ENCODE measurements at places on chromosomes 7 and 10.
A peak's percentile ranks its signal among the peaks of the same experiment; 100 is the strongest.

GRCh38 chr7:142407939-142408570 is 150.2 kb upstream of the PRSS58 start:
- DNase-seq = no peak

GRCh38 chr7:16067711-16068110 is 353.6 kb downstream of the CRPPA start:
- no peak for DNase-seq

- DNase-seq = no peak
Observed at GRCh38 chr10:75506930-75507329, 75.5 kb downstream of the LRMDA start.

GRCh38 chr7:3094701-3095445 is 51.2 kb upstream of the CARD11 start:
- no peak for DNase-seq

GRCh38 chr10:116233230-116233629 is 39.8 kb downstream of the GFRA1 start:
- DNase-seq = no peak

GRCh38 chr7:149831741-149832219 is 6.4 kb upstream of the ZNF862 start:
- no peak for DNase-seq

DNA sequence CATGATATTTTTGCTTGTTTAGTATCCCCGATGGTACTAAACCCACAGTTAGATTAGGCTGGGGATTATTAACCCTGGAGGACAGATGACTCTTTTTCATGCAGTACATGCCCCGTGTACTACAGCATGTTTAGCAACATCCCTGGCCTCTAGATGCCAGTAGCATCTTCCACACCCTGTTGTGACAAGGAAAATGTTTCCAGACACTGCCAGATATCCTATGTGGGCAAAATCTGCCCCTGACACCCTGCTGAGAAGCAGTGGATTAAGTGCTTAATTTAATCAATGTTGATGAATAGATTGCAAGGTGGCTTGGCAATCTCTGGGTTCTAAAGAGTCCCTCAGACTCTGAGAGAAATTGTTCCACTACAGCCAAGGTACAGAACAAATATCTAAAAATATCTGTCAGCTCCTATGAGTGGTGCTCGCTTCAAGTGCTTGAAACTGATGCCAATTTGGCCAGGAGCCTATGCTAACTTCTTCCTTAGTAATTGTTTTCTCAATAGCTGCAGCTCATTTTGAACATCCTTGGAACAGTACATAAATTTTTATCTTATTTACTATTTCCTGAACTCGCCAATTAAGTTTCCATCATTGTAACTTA is 247.0 kb downstream of the SORCS1 start:
- no peak for DNase-seq

- peak; percentile 65 for DNase-seq
Observed at GRCh38 chr7:78019447-78020135, 221.0 kb downstream of the PHTF2 start.

DNA sequence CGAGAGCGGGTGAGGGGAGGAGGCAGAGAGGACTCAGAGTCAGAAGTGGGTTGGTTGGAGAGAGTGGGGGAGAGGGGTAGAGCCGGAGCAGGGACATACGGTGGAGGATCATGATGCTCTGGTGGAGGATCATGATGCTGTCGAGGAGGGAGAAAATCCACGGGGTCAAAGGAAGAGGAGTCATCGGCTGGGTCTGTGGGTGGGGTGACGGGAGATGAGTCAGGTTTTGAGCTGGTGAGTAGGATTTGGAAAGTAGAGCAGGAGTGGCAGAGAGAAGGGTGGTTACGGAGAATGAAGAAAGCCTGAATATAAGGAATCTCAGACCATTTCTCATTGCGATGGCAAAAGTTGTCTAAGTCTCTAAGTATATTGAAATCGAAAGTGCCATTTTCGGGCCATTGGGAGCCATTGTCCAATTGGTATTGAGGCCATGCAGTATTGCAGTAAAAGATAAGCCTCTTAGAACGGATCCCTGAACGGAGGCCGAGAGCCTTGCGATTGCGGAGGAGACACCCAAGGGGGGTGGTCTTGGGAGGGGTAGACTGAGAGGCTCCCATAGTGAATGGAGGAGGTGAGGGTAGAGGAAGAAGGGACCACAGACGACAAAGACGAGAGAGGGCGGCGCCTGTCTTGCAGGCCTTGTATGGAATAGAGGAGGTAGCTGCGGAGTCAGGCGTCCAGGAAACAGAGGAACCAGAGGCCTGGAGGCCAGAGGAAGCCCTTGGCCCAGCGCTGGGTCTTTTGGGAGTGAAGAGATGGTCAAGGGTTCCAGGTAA is 23.8 kb downstream of the SCIN start:
- no peak for DNase-seq

GRCh38 chr7:56115852-56116538 is at the start of gene NUPR2:
TSS of gene NUPR2 (minus strand) at chr7:56116417. CDS start at chr7:56116314, 103 bp downstream.
- no peak for DNase-seq

DNA sequence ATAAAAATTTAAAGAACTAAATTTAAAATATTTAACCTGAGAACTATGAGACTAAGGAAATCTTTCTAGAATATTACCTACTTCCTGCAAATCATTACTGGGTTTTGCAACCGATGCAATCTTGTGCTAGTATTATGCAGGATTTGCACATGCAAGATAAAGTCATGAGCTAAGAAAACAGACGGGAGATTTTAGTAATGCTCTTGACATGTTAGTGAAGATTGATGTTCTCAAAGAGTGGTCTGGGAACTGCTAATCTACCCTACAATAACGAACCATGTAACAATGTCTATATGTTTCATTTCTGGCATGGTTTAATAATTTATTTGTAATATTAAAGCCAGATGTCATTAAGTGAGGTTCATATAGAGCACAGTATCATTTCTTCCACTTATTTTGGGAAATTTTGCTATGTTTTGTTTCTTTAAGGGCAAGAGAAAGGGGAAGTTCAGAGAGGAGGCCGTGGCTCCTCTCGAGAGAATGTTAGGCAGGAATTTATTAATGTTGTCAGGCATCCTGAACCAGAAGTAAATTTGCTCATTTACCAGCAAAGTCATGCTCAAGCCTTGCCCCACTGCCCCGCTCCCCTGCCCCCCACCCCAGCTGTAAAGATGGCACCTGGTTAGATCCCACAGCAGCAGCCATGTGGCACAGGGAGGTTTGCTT is 22.8 kb downstream of the LRRC17 start:
- no peak for DNase-seq

DNA sequence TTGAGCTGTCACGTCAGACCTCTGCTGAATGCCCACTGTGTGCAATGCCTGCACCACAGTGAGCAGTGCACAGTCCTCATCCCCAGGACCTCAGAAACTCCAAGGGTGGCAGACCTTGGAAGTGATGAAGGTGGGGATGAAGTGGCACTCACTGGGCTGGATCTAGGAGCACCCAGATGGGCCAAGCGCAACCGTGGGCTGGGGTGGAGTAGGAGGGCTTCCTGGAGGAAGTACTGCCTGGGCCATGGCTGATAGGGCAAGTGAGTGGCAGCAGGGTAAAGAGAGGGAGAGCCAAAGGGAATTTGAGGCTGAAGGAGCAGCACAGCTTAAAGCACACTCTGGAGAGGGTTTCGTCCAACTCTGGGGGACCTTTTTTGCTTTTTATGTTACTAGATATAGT is 52.3 kb downstream of the RBM20 start:
- no peak for DNase-seq

DNA sequence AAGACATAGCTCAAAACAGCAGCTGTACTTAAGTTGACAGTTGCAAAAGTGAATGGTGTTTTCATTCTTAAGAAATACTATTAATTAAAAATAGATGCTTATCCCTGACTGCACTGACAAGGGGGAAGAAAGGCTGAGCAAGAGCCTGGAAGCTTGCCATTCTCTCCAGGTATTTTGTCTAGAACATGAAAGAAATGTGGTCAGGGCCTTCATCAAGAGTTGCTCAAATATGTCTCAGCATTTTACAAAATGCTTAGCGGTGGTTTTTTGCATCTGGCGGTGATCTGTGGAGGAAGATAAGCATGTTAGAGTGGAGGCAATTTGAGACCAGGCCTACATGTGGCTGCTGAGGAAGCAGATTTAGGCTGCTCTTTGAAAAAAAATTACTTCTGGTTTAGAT is 46.4 kb upstream of the CC2D2B start:
- no peak for DNase-seq

DNA sequence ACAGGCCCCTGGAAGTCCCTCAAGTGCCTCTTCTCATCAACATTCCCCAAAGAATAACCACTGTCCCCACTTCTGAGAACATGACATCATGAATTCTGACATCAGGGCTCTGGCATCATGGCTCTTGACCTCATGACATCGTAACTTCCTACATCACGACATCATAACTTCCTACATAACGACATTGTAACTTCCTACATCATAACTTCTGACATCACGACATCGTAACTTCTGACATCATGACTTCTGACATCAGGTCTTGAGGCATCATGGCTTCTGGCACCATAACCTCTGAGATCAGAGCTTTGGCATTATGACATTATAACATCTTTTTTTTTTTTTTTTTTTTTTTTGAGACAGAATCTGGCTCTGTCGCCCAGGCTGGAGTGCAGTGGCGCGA is 66.7 kb upstream of the FAM20C start:
- DNase-seq = no peak

DNA sequence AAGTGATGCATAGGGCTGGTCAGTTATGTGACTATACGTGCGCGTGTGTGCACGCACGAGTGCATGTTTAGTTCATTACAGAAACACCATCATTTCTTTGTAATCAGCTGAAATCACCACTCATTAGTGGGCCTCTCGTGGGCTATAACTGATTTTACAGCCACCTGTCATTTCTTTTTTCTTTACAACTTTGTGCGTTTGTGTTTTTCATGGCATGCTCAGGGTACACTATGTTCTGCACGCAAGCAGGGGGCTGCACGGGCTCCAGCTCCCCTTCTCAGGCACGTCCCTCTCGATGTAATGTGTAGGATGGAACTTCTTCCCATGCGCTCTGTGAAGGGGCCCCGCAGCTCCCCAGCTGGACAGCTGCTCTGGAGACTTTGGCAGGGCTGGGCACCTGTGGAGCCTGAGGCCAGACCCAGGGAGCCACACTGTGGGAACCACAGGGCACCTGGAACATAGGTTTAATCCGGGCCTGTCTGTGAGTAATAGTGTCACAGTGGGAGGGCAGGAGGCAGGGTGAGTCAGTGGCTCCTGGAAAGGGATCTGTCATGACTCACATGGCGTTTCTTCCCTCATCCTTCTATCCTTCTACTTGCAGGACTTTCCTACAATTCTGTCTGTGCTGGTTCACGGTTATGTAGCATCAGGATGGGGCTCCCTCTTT is 4.9 kb downstream of the GCK start:
- DNase-seq = no peak

- DNase-seq = no peak
Observed at GRCh38 chr10:77492368-77492994, 145.1 kb downstream of the KCNMA1 start.

GRCh38 chr7:87148332-87148955 is 3.8 kb upstream of the DMTF1 start:
- DNase-seq = no peak

GRCh38 chr10:31762316-31762715 is 166.3 kb downstream of the ARHGAP12 start:
- no peak for DNase-seq

DNA sequence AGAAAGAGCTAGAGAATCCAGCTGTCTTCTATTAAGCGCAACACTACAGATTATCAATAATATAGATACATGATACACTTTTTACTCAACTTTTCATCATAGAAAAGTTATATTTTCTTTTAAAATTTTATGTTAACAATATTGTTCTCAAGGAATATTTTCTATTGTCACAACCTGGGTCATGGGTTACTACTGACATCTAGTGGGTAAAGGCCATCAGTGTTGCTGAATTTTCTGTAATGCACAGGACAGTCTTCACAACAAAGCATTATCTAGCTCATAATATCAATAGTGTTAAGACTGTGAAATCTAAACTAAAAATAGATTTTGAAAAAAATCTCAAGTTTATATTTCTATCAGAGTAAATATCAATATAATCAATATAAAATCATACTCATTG is 209.8 kb downstream of the ZNF33B start:
- DNase-seq = no peak

DNA sequence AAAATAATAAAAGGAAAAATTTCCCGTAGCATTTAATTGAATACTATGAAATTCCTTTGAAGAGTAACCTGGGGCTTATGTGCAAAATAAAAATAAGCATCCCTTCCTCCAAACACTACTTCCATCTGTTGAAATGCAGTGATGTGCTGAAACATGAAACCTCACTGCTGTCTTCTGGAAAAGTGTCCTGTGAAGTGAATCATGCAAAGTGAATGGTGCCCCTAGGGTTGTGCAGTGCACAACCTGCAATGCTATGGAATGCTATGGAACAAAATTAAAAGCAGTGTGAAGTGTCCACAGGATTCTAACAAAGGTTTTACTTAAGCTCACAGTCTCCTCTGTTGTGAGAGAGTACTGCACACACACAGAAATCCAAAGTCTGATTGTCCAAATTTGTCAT is 480.9 kb downstream of the ETV1 start:
- no peak for DNase-seq

DNA sequence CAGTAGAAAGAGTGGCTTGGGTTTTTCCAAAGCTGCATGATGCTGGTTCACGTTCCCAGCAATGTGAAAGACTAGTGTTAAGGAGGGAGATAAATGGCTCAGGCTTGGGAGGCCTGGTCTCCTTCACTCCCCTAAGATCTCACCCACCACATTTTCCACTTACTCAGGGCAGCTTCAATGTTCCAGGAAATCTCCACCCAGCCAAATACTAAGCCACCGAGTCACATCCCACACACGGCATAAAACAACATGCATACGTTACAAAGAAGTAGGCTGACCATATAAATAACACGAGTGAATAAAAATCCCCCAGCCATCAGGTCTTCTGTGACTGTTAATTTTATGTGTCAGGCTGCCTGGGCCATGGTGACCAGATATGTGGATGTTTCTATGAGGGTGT is 303.5 kb downstream of the SFMBT2 start:
- DNase-seq = no peak

- no peak for DNase-seq
Observed at GRCh38 chr10:44774676-44775401, 136.3 kb upstream of the TMEM72 start.

DNA sequence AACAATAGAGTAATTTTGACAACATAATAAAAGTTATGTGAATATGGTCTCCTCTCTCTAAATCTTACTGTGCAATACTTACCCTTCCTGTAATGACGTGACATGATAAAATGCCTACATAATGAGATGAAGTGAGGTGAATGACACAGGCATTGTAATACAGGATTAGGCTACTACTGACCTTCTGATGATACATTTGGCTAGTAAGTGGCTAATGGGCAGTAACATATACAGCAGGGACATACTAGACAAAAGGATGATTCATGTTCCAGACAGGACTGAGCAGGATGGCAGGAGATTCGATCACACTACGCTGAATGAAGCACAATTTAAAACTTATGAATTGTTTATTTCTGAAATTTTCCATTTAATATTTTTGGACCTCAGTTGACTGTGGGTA is 4.7 kb downstream of the C10orf88 start:
- no peak for DNase-seq

- DNase-seq = no peak
Observed at GRCh38 chr10:7519351-7519750, 108.5 kb upstream of the SFMBT2 start.

- no peak for DNase-seq
Observed at GRCh38 chr10:125001313-125002046, 59.6 kb downstream of the ZRANB1 start.
